ENCODE measurements at places on chromosomes 3 and 15. TPM values are rescaled to one million over a fixed set of nuclear protein-coding genes. Genes with fewer than 3 reads are reported as not detected.

DNA sequence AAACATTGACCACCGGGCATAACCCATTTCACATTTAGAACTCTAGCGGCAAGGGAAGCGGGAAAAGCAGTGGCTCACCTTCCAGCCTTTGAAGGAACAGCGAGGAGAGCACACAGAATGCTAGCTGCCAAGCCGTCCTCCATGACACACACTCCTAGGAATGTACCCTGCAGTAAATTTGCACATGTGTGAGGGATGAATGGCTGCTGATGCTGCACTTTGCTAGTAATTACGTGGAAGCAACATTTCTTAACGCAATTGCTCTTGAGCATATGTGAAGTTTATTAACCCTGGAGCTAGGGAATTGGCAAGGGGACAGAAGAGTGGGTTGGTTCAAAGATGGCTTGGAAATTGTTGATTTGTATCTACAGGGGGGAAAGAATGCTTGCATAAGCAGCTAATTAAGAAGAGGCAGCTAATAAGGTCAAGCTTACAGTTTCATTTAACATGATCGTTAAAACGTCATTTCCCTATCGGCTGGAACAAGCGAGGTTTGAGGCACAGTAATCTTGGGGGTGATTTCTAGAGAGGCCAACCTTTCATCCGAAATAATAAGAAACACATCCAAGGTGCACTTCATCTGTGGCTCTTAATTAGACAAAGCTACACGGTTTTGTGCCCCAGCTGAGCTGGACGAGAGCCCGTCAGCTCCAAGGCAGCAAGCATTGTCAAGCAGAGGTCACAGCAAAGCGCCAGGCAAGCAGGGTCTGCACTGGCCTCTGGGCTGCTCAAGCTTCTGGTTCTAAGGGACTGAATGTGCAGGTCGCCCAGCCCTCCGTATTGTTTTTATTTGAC lies 123.4 kb downstream of the CHSY1 start:
- peaks cover 27% of the 10 kb centered on the region for H3K4me1 ChIP-seq
- no peaks in the 10 kb centered on the region for H3K36me3 ChIP-seq
- DNase-seq, result no peak
- peak overlapping the region; percentile 85 for H3K27ac ChIP-seq

GRCh38 chr15:55289011-55289745 lies 435 bp downstream of the RAB27A start:
- H3K27me3 ChIP-seq, result no peaks in the 10 kb centered on the region
- H3K4me1 ChIP-seq, result no peaks in the 10 kb centered on the region
- peak overlapping the region; percentile 88 for H3K4me3 ChIP-seq
- no peak for DNase-seq

GRCh38 chr15:50883903-50884302 lies 24.6 kb upstream of the AP4E1 start:
- H3K4me1 ChIP-seq, result peaks cover 10% of the 10 kb centered on the region
- DNase-seq, result no peak
- no peak overlapping the region for H3K4me3 ChIP-seq
- no peaks in the 10 kb centered on the region for H3K27me3 ChIP-seq
- no peak overlapping the region for H3K27ac ChIP-seq

GRCh38 chr3:187793618-187794017 lies 48.4 kb upstream of the BCL6 start:
- no peak for DNase-seq
- H3K4me3 ChIP-seq, result no peak overlapping the region
- no peak overlapping the region for H3K27ac ChIP-seq
- no peaks in the 10 kb centered on the region for H3K27me3 ChIP-seq

DNA sequence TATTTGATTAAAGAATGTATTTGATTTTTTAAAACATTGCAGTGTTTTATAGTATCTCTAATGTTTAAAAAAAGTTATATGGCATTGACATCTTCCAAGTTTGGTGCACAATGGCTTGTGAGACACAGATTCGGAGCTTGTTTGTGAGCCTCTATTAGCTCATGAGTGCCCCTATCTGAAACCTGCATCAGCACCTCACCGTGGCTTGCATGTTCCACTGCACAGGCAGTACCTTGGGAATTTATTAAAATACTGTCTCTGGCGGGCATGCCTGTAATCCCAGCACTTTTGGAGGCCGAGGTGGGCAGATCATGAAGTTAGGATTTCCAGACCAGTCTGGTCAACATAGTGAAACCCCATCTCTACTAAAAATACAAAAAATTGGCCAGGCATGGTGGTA lies 6.8 kb upstream of the RTP2 start:
- H3K36me3 ChIP-seq, result no peaks in the 10 kb centered on the region
- no peaks in the 10 kb centered on the region for H3K4me1 ChIP-seq
- H3K4me3 ChIP-seq, result no peak overlapping the region

- H3K4me3 ChIP-seq, result no peak overlapping the region
- no peaks in the 10 kb centered on the region for H3K4me1 ChIP-seq
- no peak for DNase-seq
- no peak overlapping the region for H3K27ac ChIP-seq
- no peaks in the 10 kb centered on the region for H3K27me3 ChIP-seq
These were observed 5.9 kb upstream of the RPS27L start for GRCh38 chr15:63163217-63163616.

GRCh38 chr15:60751985-60752952 lies 273.3 kb upstream of the ICE2 start:
- no peak overlapping the region for H3K4me3 ChIP-seq
- DNase-seq, result no peak
- H3K27me3 ChIP-seq, result no peaks in the 10 kb centered on the region
- peaks cover 3% of the 10 kb centered on the region for H3K4me1 ChIP-seq
- peak overlapping the region; percentile 72 for H3K27ac ChIP-seq
- no peaks in the 10 kb centered on the region for H3K36me3 ChIP-seq

DNA sequence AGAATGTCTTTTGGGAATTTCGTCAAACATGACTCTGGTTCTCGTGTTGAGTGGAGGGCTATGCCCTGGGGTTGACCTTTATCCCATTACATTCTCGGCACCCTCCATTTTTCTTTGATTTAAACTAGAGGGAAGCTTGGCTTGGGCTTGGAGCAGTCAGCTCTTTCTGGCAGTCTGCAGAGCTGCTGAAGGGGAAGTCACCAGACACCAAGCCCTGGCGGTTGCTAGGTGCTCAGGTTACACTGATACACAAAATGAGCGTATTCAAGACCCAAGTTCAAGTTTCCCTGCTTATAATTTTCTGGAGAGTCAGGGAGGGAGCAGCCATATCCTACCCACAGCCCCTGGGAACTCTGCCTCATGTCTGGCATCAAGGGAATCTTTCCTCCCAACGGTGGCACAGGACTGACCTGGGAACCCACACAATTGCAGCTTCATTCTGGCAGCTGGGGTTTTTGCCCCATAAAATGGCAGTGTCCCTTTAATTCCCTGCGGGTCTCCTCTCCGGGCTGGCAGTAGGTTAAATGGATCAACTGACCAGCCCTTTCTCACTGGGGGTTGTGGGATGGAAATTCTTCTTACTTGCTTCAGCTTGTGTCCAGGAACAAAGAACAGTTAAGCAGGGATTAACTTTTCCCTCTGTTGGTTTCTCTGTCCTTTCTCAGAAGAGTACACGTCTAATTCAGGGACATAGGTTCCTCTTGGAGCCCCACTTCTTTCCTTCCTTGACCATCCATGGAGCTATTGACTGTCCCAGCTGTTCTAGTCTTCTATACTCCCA lies 110.0 kb upstream of the DLG1 start:
- no peak overlapping the region for H3K4me3 ChIP-seq
- no peaks in the 10 kb centered on the region for H3K27me3 ChIP-seq
- no peaks in the 10 kb centered on the region for H3K4me1 ChIP-seq
- DNase-seq, result no peak
- H3K27ac ChIP-seq, result no peak overlapping the region

GRCh38 chr15:89665449-89666181 lies 10.3 kb upstream of the KIF7 start:
- no peaks in the 10 kb centered on the region for H3K36me3 ChIP-seq
- H3K27ac ChIP-seq, result peak overlapping the region; percentile 91
- DNase-seq, result peak; percentile 23
- peaks cover 33% of the 10 kb centered on the region for H3K4me1 ChIP-seq

DNA sequence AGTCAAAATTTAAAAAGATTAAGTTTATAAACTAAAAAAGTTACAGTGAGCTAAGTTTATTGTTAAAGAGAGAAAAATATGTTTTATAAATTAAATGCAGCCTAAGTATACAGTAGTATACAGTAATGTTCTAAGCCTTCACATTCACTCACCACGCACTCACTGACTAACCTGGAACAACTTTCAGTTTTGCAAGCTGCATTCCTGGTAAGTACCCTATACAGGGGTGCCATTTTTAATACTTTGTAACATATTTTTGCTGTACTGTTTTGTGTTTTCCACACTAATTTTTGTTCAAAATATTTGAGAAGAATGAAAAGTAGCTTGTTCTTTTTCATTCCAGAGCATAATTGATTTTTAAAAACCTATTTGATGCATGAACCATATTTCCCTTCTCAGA lies 524.9 kb downstream of the RBMS3 start:
- no peaks in the 10 kb centered on the region for H3K27me3 ChIP-seq
- H3K4me1 ChIP-seq, result no peaks in the 10 kb centered on the region
- H3K36me3 ChIP-seq, result no peaks in the 10 kb centered on the region
- no peak overlapping the region for H3K27ac ChIP-seq
- no peak overlapping the region for H3K4me3 ChIP-seq

DNA sequence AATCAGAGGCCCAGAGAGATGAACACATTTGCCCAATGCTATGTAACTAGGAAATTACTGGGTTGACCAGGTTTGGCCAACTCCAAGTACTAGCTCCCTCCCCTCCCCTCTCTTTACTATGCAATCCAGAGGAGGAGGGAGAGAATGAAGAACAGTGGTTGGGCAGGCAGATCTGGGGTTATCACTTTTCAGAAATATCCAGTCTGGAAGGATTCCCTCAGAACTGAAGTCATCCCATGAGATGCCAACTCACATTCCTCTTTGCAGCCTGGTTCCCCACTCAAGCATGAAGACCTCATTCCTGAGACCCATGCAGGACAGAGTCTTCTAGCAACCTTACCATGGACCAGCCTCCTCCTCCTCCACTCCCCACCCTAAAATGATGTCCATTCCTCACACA lies 201.1 kb downstream of the TLE3 start:
- DNase-seq, result no peak
- H3K36me3 ChIP-seq, result no peaks in the 10 kb centered on the region
- H3K27ac ChIP-seq, result no peak overlapping the region
- H3K27me3 ChIP-seq, result no peaks in the 10 kb centered on the region
- no peak overlapping the region for H3K4me3 ChIP-seq

- H3K36me3 ChIP-seq, result no peaks in the 10 kb centered on the region
- H3K27ac ChIP-seq, result no peak overlapping the region
- DNase-seq, result no peak
- no peaks in the 10 kb centered on the region for H3K27me3 ChIP-seq
- H3K4me1 ChIP-seq, result no peaks in the 10 kb centered on the region
- H3K4me3 ChIP-seq, result no peak overlapping the region
These were observed 208.5 kb downstream of the CLSTN2 start for GRCh38 chr3:140143367-140144069.

DNA sequence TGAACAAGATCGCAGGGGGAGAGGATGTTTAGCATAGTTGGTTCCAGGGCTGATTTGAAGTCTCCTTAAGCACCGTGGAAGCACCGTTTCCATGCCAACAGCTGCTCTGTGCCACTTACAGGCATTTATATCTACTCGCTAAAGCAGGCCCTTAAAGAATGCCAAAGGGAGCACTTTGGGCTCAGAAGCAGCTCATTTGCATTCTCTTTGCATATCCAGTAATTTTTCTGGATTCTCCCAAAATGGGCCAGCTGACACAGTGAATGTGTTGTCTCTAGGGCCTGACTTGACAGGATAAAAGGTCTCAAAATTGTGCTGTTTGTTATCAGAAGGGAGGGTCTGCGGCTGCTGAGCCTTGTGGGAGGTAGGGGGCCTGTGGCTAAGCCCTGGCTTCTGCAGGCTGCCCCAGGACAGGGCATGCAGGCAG lies 138.6 kb downstream of the FBLN2 start:
- no peak for DNase-seq
- no peaks in the 10 kb centered on the region for H3K36me3 ChIP-seq
- H3K27me3 ChIP-seq, result no peaks in the 10 kb centered on the region
- H3K27ac ChIP-seq, result no peak overlapping the region
- no peak overlapping the region for H3K4me3 ChIP-seq

- H3K4me1 ChIP-seq, result peaks cover 8% of the 10 kb centered on the region
- peak overlapping the region; percentile 76 for H3K27ac ChIP-seq
- DNase-seq, result no peak
- no peaks in the 10 kb centered on the region for H3K27me3 ChIP-seq
- H3K36me3 ChIP-seq, result peaks cover 3% of the 10 kb centered on the region
These were observed 51.9 kb upstream of the MUC13 start for GRCh38 chr3:124986192-124987143.

DNA sequence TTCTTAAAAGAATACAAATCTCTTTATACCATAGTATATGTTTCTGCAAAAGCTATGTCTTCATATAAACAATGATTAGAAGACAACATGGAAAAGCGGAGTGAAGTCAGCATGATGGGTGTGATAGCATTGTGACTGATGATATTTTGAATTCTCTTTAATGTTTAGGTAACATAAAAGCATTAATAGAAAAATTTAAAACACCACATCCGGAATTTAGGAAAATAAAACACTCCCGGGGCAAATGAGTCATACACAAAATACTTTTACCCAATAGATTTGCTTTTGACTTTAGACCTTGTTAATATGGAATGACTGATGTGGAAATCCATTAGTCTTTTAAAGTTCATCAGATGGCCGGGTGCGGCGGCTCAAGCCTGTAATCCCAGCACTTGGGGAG lies 134.7 kb downstream of the P3H2 start:
- H3K27ac ChIP-seq, result no peak overlapping the region
- no peak for DNase-seq
- no peak overlapping the region for H3K4me3 ChIP-seq
- H3K4me1 ChIP-seq, result no peaks in the 10 kb centered on the region
- H3K27me3 ChIP-seq, result no peaks in the 10 kb centered on the region
- no peaks in the 10 kb centered on the region for H3K36me3 ChIP-seq

GRCh38 chr3:81003008-81003645 lies 758.3 kb downstream of the GBE1 start:
- DNase-seq, result no peak
- H3K36me3 ChIP-seq, result no peaks in the 10 kb centered on the region
- no peaks in the 10 kb centered on the region for H3K4me1 ChIP-seq
- no peak overlapping the region for H3K27ac ChIP-seq
- no peaks in the 10 kb centered on the region for H3K27me3 ChIP-seq

GRCh38 chr15:62833646-62834045 lies 208.9 kb upstream of the TPM1 start:
- H3K4me1 ChIP-seq, result no peaks in the 10 kb centered on the region
- DNase-seq, result no peak
- H3K36me3 ChIP-seq, result no peaks in the 10 kb centered on the region
- H3K4me3 ChIP-seq, result no peak overlapping the region
- no peak overlapping the region for H3K27ac ChIP-seq

DNA sequence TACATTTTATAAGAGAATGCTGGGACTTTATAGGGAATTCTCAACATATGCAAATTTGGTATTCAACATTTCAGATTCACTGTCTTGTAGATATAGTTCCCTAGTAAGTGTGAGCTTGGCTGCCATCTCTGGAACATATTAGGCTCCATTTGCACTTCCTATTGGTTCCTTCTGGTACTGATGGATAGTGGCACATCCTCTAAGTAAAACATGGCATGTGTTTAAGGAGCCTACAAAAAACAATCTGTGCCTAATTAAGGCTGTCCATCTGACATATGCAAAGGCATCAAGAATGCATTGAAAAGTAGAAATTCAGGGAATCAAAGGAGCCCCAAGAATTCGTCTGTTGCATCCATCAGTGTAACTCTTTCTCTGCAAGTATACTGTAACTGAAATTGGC lies 344.1 kb downstream of the UNC13C start:
- no peaks in the 10 kb centered on the region for H3K4me1 ChIP-seq
- DNase-seq, result no peak
- H3K4me3 ChIP-seq, result no peak overlapping the region
- H3K27ac ChIP-seq, result no peak overlapping the region

Gene IQCH
- 0.98 TPM for total RNA-seq

Gene PLOD2
- total RNA-seq, result 21.0 TPM

Gene ACKR2
- 59.0 TPM for total RNA-seq

Gene VIPR1
- total RNA-seq, result 17.3 TPM

Gene CHMP2B
- 27.8 TPM for total RNA-seq

Gene LMLN
- total RNA-seq, result 6.8 TPM

Gene ZNF609
- 22.9 TPM for total RNA-seq

Gene COL8A1
- total RNA-seq, result 170 TPM

Gene ALDH1L1
- 87.3 TPM for total RNA-seq

Gene A4GNT
- total RNA-seq, result not detected

Data from tibial nerve (tissue), 4 donors.